NCI-H524 (cell line): ENCODE measurements at places on chromosomes 13 and 19.

- no peak for DNase-seq
Observed at GRCh38 chr13:85694992-85695391, 104.2 kb downstream of the SLITRK6 start.

GRCh38 chr13:101059793-101060192, 356.5 kb downstream of the NALCN start:
- no peak for DNase-seq

GRCh38 chr19:18000480-18000914, 7.5 kb upstream of the ARRDC2 start:
- DNase-seq = no peak

GRCh38 chr13:54177466-54177865, 1148.9 kb downstream of the OLFM4 start:
- DNase-seq = no peak

DNA sequence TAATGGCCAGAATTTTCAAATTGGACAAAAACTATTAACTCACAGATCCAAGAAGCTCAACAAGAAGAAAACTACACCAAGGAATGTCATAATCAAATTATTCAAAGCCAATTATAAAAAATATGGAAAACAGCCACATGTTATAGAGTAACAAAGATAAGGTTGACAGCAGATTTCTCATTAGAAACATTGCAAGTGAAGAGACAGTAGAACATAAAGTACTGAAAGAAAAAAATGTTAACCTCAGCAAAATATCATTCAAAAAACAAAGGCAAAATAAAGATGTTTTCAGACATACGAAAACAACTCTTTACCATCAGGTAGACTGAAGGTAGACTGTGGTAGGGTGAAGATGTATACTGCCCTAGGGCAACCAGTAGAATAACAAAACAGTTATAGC, 83.4 kb downstream of the KCNRG start:
- no peak for DNase-seq

DNA sequence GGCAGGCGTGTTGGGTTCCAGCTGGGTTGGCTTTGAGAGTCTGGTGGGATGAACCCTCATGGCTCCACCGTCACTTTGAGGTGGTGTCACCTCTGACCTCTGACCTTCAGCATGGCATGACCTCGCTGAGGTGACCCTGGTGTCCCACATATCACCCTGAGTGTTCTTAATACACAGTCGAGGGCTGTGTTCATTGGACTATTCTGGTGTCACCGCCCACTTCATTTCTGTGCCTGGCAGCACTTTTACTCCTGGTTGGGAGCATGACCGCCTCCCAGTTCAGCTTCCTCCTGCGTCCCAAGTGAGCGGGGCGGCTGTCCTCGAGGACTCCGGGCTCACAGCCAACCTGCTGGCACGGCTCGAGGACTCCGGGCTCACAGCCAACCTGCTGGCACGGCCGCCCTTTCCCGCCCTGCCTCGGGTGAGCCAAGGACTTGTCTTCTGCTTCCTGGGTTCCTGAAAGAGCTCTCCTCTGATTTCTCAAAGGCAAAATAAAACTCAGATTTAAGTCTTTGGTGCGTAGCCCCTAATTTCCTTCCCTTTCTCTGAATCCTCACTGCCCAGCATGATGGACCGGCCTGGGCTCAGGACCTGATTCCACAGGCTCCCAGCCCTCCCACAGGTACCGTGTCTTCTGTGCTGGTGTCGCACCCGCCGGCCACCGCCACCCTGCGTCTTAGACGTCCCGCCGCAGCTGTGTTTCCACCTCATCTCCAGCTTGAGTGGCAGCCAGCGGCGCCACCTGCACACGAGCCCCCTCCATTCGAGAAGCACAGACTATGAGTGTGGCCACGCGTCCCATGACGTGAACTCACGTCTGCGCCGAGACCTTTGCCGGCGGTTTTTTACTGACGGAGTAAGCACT, 10.4 kb downstream of the ATP4B start:
- DNase-seq = peak; percentile 88

- no peak for DNase-seq
Observed at GRCh38 chr19:44754750-44755080, 6.2 kb downstream of the BCL3 start.

DNA sequence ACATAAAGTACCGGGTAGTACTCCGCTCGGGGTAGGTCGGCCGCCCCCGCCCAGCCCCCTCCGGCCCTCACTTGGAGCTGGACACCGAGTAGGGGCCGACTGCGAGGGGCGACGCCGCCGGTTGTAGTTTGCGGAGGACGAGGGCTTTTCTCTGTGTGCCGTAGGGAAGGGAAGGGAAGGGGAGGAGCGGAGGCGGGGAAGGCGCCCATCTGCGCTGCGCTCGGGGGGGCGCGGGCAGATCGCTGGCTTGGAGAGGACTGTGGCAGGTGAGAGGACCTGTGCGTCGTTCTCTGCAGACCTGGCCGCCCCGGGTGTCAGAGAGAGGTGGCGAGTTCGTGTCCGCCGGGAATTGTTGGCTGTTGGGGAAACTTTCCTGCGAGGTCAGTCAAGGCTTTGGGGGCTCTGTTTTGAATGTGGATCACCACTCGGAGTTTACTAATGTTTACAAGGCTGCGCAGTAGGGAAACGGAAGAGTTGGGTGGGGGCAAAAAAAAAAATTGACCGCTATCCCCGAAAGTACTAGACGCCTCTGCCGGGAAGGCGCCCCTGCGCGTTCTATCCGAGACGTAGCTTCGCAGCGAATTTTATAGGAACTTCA, 1.4 kb downstream of the ING1 start:
- no peak for DNase-seq

DNA sequence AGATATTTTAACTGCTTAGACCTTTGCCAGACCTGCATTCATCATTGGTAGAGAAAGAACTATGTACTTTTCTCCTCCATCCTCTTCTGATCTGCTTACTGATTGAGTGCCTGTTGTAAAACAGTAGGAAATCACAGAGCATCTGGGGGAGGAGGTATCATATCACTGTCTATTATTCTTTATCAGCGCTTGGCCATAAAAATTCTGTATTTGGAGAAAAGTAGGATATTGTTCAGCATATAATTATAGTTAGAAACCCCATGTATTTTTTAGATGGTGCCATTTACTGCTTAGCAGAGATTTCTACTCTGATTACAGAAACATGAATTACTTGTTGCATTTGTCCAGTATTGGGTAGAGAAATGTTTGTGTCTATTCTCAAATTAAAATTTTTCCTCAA, 62.4 kb downstream of the URI1 start:
- DNase-seq = no peak

DNA sequence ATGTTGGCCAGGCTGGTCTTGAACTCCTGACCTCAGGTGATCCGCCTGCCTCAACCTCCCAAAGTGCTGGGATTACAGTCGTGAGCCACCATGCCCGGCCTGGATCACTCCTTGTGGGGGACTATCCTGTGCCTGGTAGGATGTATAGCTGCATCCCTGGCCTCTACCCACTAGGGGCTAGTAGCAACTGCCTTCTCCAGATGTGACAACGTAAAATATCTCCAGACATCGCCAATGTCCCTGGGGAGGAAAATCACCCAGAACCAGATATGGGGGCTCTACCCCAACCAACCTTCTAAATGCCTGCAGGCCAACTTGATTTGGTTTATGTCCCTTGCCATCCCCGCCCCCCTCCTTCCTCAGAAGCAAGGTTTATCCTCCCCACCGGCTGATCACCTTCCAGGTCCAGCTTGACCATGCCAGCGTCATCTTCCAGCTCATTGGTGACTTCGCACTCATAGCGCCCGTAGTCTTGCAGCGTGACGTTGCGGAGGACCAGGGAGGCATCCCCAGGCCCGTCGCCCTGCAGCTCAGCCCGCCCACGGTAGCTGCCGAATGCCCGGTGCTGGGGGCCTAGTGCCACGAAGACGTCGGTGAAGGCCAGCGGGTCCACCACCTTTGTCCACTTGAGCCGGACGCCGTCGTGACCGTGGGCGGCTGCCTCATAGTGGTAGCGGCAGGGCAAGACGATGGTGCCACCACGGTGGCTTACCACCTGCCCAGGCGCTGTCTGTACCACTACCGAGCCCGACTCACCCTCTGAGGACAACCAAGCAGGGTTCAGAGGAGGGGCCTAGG, 12.5 kb downstream of the TM6SF2 start:
- DNase-seq = no peak

GRCh38 chr13:86870444-86870843, 800.7 kb upstream of the SLITRK5 start:
- DNase-seq = no peak

DNA sequence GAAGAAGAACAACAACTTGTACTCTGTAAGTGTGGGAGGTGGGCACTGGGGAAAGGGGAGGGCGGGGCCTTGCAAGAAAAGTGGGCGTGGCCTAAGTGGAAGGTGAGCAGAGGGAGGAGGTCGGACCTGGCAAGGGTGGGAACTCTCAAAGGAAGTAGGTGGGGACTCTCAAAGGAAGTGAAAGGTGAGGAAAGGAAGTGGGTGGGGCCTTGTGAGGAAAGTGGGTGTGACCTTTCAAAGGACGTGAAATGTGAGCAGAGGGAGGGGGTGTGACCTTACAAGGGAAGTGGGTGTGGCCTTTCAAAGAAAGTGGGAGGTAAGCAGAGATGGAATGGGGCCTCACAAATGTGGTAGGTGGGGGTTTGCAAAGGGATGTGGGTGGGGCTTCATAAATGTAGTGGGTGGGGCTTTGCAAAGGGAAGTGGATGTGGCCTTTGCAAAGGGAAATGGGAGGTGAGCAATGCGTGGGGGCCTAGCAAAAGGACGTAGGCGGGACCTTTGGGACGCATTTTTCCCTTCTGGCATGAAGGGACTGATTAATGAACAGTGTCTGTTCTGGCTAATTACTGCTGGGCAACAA, 25.9 kb downstream of the ACSBG2 start:
- no peak for DNase-seq

DNA sequence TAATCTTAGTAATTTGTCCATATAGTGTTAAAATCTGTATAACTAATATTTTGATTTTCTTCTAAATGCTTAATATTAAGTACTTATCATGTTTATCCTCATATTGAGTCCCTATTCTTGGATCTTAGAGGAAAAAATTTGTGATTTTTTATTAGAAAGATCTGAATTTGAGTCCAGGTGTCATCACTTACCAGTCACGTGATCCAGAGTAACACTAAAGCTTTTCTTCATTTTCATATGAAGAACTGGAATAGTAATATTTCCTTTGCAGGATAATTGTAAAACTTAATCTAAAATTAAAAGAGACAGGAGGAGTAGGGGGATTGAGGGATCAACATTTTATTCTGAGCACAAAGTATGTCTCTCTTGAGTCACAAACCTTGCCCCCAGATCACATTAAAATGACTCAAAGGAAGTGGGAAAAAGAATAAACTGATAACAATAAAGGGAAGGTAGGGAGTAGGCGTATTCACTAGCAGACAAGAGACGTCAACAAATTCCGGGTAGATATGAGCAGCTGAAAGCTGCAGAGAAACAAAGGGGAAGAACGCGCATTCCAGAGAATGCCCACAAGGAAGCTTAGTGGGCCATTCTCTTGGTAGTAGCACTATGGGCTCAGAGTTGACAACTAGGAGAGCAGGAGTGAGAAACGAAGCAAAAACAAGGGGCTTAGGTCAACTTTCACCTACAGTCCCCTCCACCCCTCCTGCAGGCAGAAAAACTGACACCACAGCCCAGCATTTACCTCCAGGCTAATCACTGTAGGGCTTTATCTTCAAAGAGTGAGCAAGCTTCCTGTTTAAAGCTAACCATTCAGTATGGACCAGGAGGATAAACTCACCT, 123.1 kb downstream of the SPRY2 start:
- DNase-seq = no peak

GRCh38 chr19:54415901-54416673, 823 bp downstream of the TTYH1 start:
- DNase-seq = no peak

GRCh38 chr13:35631666-35632065, 155.2 kb upstream of the MAB21L1 start:
- no peak for DNase-seq

GRCh38 chr19:42497492-42498168, 30.7 kb downstream of the CEACAM1 start:
- DNase-seq = no peak

- DNase-seq = no peak
Observed at GRCh38 chr19:14056069-14056666, 5.7 kb downstream of the PALM3 start.

GRCh38 chr13:110305949-110306339, 1.0 kb downstream of the COL4A1 start:
- no peak for DNase-seq

GRCh38 chr19:1455336-1456120, 5.6 kb downstream of the APC2 start:
- no peak for DNase-seq

DNA sequence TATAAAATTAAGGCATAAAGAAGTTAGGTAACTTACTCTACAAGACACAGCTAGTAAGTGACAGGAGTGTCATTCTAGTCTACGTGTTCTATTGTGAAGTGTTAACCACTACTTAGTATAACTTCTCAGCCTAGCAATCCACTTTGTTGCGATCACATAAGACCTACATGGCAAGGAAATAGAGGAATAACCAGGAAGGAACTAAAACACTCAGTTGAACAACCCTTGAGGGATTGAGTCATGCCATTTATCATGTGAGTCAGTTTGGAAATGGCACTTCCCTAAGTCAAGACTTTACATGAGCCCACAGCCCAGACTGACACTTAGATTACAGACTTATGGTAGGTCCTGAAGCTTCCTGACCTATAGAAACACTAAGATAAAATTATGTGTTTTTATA, 279.5 kb upstream of the PCDH20 start:
- DNase-seq = no peak

- peak; percentile 63 for DNase-seq
Observed at GRCh38 chr19:40596608-40597328, 4.4 kb upstream of the LTBP4 start.

DNA sequence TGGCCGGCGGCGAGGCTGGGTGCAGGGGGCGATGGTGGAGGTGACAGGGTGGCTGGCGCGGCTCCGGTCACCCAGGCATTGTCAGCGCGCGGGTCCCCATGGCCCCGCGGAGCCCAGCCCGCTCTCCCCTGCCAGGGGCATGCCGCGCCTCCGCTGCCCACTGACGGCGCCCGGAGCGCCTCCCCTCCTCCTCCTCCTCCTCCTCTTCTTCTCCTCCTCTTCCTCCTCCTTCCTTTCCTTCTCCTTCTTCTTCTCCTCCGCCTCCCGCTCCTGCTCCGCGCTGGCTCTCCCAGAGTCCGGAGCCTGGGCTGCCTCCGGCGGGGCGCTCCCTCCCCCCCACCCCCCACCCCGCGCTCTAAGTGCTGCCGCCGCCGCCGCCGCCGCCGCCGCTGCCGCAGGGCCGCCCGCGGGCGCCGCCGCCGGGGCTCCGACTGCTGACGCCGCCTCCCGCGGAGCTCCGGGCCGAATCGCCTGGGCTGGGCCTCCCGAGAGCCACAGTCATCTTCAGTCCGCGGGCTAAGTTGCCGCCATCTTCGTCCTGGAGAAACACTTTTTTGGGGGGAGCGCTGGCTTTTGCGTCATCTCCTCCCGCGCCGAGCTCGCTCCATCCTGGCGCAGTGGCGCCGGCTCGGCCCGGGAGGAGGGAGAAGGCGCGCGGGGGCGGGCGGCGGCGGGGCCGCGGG, 348.3 kb downstream of the LIG4 start:
- DNase-seq = peak; percentile 33

- no peak for DNase-seq
Observed at GRCh38 chr19:1863328-1863637, at the start of gene KLF16. Gene KLF16 (minus strand): TSS chr19:1863579. CDS start chr19:1863497, 82 bp downstream.

- DNase-seq = no peak
Observed at GRCh38 chr13:114285166-114285808, 3.9 kb downstream of the UPF3A start.

GRCh38 chr13:97018029-97018819, 23.9 kb upstream of the OXGR1 start:
- no peak for DNase-seq
